Aorta (tissue), 5 donors: ENCODE measurements at places on chromosomes 2 and 18.

GRCh38 chr2:224198436-224198835 is 159.3 kb upstream of the SERPINE2 start:
- no peak for DNase-seq

DNA sequence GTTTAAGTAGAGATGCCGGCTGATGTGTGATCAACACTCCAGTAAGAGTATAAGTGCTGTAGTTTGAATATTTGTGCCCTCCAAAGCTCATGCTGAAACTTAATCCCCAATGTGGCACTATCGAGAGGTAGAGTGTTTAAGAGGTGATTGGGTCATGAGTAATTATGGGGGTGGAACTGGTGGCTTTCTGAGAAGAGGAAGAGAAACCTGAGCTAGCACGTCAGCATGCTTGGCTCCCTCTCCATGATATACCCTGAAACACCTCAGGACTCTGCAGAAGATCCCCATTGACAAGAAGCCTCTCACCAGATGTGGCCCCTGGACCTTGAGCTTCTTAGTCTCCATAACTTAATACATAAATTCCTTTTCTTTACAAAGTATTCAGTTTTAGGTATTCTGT is 584.8 kb downstream of the TSN start:
- DNase-seq: no peak

DNA sequence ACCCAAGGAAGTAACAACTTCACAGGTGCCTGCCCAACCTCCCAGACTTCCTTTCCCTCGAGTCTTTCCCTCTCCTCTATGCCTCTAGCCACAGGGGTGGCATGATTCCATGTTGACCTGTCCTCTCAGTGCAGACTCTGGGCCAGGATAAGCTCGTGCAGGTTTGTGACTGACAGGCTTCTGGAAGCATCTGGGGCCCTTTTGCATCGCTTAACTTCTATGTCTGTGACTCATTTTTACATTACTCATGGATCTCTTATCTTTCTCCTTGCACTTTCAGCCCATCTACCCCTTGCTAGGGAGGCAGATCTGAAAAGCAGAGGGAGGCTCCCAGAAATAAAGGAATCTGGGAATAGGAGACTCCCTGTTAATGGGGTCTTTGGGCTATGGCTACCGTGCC is 98.5 kb upstream of the RIOK3 start:
- no peak for DNase-seq

GRCh38 chr18:44048846-44049245 is 631.8 kb upstream of the SETBP1 start:
- DNase-seq: no peak

DNA sequence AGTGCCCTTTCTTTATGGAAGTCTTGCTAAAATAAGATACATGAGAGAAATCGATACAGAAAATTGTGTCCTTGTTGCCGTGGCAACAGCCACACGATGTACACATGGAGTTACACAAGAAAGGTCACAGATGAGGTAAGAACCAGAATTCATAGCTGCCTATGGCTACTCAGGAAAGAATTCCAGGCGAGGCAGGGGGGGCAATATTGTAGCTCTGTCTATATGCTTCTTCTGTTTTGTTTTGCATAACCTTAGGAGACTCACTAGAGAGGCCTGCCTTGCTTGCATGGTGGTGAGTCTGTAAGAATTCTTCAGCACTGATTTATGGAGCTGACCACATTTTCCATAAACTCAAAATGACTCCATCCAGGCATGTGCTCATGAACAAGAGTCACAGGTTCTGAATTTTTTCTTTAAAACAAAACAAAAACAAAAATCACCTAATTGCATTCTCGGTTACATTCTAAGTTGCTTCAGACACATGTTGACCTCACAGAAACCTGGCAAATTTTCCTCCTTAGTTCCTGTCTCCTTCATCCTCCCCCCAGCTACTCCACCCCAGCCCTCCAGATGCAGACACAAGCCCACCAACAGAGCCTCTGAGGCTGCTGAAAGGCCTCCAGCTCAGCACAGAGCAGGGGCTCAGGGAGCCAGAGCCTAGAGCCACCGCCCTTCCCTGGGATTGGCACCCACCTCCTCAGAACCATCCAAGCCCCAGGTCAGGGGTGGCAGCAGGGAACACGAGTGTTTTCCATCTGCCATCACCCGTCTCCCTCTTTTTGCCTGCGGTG is 183.5 kb downstream of the ANTXR1 start:
- DNase-seq: no peak

GRCh38 chr2:42376758-42377157 is 15.7 kb upstream of the COX7A2L start:
- no peak for DNase-seq

DNA sequence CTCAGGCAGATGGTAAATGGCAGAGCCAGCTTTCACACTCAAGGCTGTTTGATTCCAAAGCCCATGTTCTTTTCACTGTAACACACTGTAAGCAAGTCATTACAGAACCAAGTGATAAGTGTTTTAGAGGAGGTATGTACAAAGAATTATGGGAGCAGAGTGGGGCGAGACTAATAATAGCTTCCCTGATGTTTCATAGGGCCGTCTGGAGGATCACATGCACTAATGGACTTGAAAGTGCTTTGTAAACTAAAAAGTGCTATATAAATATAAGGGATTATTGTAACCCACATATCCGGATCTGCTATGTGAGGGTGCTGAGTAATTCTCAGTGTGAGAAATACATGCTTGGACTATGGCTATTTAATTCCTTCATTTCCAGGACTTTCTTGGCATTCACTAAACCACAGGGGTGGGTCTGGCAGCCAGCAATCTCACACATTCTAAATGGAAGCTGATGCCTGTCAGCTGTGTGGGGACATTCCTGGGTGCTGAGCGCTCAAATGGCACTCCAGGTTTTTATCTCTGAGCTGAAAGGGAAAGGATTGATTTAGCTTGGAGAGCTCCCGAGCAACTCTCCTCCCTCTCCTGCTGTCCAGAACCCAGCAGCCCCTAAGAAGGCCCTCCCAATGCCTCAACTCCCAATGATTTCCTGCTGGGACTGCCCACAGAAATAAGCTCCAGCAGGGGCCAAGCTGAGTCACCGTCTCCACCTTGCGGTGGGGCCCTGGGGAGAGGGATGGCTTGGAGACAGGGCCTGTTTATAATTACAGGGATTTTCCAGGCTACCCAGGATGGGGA is 222.8 kb downstream of the SOX11 start:
- DNase-seq: no peak
